ENCODE measurements at places on chromosomes 6 and 20.

GRCh38 chr20:62181808-62182207 lies 1.0 kb upstream of the MTG2 start:
- DNase-seq, result no peak

GRCh38 chr6:5303682-5304081 lies 42.4 kb downstream of the FARS2 start:
- DNase-seq, result no peak

DNA sequence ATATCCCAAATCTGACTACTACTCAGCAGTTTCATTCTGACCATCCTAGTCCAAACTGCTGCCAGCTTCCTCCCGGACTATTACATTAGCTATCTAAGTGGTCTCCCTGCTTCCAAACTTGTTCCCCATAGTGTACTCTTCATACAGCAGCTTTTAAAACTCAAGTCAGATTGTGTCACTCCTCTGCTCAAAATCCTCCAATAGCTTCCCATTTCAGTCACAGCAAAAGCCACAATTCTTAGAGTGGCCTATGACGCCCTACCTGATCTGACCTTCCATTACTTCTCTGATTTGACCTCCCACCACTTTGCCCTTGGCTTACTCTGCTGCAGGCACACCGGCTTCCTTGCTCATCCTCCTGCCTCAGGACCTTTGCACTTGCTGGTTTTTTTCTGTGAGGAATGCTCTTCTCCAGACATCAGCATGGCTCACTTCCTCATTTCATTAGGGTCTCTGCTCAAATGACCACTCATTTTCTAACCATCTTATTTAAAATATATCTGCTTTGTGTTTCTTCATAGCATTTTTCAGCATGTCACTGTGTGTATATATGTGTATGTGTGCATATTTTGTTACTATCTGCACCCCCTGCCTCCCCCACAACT lies 111.1 kb upstream of the DTNBP1 start:
- no peak for DNase-seq

- DNase-seq, result no peak
Measured at GRCh38 chr6:41690541-41691330, 44.7 kb downstream of the TFEB start.

DNA sequence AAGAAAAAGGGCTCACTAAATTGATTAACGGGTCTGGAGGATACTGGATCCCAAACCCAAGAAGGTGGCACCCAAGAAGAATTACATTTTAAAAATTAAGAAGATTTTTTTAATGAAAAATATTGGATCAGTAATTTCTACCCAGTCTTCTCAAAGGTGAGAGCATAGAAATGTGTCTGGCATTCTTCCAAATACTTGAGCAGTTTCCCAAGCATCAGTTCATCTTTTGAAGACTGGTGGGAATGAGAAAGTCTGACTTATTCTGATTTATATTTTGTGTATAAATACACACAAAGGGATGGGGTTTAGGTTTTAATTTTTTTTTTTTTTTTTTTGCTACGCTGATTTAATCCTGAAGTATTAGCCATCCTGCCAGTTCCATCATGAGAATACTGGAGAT lies 3.3 kb downstream of the MGME1 start:
- DNase-seq, result no peak

GRCh38 chr20:37958856-37959520 lies 56.1 kb downstream of the VSTM2L start:
- DNase-seq, result no peak

DNA sequence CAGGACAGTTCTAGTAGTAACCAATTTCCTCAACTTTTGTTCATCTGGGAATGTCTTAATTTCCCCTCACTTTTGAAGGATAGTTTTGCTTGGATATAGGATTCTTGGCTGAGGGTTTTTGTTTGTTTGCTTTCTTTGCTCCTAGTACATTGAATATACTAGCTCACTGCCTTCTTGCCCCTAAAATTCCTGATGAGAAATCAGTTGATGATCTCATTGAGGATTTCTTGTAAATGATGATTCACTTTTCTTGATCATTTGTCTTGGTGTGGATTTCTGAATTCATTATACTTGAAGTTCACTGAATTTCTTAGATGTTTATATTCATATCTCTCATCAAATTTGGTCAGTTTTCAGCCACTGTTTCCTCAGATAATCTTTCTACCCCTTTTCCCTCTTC lies 49.1 kb upstream of the PRDM1 start:
- DNase-seq, result no peak
